ENCODE measurements at places on chromosomes 2 and 18.

GRCh38 chr18:3689986-3690763, 240.2 kb downstream of the TGIF1 start:
- no peak for DNase-seq

- DNase-seq = no peak
Observed at GRCh38 chr2:69177063-69177771, 164.2 kb downstream of the ANTXR1 start.

GRCh38 chr2:127932199-127932876, 46.6 kb upstream of the AMMECR1L start:
- DNase-seq = no peak

GRCh38 chr2:196592331-196592910, 47.1 kb upstream of the CCDC150 start:
- no peak for DNase-seq

DNA sequence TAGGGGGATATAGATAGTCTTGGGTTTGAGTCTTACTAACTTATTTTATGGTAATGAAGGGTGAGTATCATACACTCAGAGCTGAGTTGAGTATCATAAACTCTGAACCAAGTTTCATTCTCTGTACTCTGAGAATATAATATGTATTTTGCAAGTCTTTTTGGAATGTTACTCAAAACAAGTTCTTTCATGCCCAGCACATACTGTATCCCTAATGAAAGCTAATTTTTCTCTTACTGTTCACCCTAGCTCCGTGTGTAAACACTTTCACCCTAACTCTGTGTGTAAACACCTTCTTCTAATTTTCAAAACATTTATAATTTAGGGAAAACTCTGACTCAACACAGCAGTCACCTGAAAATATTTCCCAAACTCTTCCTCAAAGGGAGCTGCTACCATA, 29.7 kb upstream of the CHST9 start:
- DNase-seq = no peak

DNA sequence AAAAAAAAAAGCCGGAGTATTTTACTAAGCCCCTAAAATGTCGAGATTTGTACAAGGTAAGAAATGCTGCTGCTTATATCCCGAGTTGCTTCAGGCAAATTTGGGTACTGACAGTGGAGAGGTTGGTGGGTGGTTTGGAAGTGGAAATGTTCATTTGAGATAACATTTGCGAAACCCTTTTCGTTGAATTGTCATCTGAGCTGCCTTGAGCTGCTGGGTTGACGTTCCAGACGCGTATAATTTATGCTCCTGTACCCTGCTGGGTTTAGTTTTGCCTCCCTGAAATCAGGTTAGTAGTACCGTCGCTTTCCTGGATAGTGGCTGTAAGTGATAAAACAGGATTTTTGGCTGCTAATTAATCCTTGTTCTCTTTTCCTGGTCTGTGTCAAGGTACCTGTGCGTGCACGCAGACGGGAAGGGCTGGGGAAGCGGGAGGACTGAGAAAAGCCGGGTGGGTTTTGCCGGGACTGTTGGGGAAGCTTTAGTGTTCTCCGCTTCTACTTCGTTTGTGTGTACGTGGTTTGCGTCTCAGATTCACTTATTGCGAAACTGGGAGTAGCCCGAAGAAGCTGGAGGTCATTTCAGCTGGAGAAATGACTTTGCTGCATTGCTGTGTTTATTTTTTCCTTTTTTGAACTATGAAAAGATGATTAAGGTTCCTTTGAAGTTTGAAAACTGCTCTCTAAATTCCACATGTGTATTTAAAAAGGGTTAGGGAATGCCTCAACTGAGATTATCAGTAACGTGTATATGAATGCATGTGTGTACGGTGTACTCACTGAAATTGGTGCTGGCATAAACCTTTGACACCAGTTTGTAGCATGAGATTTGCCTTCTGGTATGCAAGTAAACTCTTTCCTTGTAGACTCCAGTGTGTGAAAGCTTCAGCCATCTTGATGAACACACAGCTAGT, 709 bp downstream of the UGP2 start:
- no peak for DNase-seq

GRCh38 chr18:48030616-48031480, 100.4 kb upstream of the SMAD2 start:
- no peak for DNase-seq

GRCh38 chr2:18834341-18834740, 245.0 kb upstream of the NT5C1B start:
- DNase-seq = no peak

DNA sequence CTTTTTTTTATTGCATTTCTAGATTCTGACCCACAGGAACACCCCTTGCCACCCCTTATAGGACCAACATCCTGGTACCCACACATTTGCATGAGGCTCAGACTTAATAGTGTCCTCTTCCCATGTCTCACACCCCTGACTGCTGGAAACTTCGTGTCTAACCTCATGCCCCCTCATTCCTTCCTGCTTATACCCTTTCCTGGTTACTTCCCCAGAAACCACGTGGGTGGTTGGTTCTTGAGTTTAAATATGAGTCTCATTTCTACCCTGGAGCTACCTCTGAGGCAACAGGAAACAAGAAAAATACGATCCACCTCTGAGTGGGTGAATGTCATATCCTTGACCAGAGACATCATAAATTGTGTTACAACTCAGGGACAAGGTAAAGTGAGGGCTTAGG, 1.6 kb downstream of the TNP1 start:
- no peak for DNase-seq

GRCh38 chr2:195646424-195646823, 10.6 kb upstream of the SLC39A10 start:
- no peak for DNase-seq

All from activated T-cell treated with anti-CD3 and anti-CD28 coated beads for 4 hours (primary cell).